GM03348 (cell line): ENCODE measurements at places on chromosomes 7 and 10.
A peak's percentile ranks its signal among the peaks of the same experiment; 100 is the strongest.

- no peak for DNase-seq
Observed at GRCh38 chr7:158143196-158144120, 444.2 kb downstream of the PTPRN2 start.

- DNase-seq, result peak; percentile 81
Observed at GRCh38 chr10:16968416-16969041, 151.3 kb upstream of the RSU1 start.

- no peak for DNase-seq
Observed at GRCh38 chr10:60043561-60044241, 137.3 kb upstream of the CCDC6 start.

DNA sequence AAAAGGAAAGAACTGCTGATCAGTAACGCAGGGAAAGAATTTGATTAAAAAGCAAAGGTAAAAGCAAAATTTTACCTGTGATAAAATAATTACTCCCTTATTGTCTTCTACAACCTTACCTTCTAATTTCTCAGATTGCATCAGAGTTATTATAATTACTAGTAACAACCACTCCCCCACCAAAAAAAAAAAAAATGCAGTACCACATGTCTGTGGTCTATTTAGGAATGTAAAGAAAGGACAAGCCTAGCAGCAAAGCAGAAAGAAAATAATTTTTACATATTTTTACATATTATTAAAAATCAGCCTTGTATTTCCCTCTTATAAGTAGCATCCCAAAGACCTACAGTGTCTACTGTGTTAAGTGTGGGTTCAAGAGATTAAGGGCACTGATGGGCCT lies 430.4 kb downstream of the TFEC start:
- peak; percentile 29 for DNase-seq

GRCh38 chr7:30988351-30989005 lies 24.7 kb downstream of the GHRHR start:
- DNase-seq, result no peak

DNA sequence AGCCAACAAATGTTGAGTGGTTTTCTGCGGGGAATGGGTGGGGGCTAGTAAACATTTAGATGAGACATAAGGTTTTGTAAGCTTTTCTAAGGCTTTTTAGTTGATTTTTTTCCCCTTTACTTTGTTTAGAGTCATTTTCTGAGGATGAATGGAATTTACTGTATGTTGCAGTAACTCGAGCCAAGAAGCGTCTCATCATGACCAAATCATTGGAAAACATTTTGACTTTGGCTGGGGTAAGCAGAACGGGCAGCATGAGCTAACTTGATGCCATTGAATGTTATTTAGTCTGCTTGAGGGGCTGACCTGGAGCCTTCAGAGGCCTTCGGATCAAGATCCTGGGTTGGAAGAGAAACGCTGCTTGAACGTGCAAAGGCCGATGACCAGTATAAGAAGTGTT lies 37.3 kb downstream of the FBH1 start:
- DNase-seq, result peak; percentile 73

- peak; percentile 89 for DNase-seq
Observed at GRCh38 chr10:110859973-110860376, 11.8 kb upstream of the PDCD4 start.

- DNase-seq, result no peak
Observed at GRCh38 chr10:29007748-29008610, 280.9 kb upstream of the LYZL1 start.
